ENCODE measurements at places on chromosomes 11 and 22.

DNA sequence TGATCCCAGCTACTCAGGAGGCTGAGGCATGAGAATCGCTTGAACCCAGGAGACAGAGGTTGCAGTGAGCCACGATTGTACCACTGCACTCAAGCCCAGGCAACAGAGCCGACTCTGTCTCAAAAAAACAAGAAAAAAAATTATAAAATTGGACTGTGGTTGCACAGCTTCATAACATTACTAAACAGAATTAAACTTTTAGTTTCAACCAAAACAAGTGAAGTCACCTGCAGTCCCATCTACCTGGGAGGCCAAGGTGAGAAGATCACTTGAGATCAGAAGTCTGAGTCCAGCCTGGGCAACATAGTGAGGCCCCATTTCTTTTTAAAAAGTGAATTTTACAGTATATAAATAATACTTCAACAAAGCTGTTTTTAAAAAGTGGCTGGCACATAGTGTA is 47.8 kb upstream of the CD5 start:
- no peak for DNase-seq

GRCh38 chr11:29173660-29174062 is 843.2 kb downstream of the KCNA4 start:
- no peak for DNase-seq

- DNase-seq, result no peak
These were observed 637 bp downstream of the DRD2 start for GRCh38 chr11:113474362-113475159.

GRCh38 chr11:46612326-46612725 is 4.7 kb downstream of the HARBI1 start:
- DNase-seq, result no peak

- DNase-seq, result no peak
These were observed 67.6 kb upstream of the AMPD3 start for GRCh38 chr11:10387206-10388083.

GRCh38 chr11:16793009-16793408 is 54.6 kb downstream of the C11orf58 start:
- no peak for DNase-seq

Measured in COR-L47 (cell line).